ENCODE measurements at places on chromosomes 5 and 9.

GRCh38 chr5:157965040-157965678 is 106.2 kb upstream of the CLINT1 start:
- DNase-seq, result no peak

- DNase-seq, result no peak
Observed at GRCh38 chr5:130002183-130002582, 97.9 kb downstream of the CHSY3 start.

DNA sequence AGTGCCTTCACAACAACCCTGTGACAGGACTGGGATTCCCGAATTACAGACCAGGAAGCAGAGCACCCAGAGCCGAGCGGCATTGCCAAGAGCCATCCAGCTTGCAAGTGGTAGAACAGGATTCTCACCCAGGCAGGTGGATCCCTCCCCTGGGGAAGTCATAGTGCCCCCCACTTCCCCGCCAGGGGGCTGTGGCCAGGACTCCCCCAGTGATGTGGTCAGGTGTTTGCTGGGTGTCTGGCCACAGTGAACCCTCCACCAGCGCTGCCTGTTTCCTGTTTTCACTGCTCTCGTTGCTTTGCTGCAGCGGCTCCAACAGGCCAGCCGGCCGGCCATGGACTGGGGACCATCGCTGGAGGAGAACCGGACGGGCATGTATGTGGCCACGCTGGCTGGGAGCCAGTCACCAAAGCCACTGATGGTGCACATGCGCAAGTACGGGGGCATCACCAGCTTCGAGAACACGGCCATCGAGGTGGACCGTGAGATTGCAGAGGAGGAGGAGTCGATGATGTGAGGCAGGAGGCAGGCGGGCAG is 19.3 kb downstream of the SLC6A7 start:
- DNase-seq, result no peak

GRCh38 chr9:5671711-5672353 is 42.9 kb downstream of the RIC1 start:
- DNase-seq, result no peak

GRCh38 chr5:175617447-175617846 is 40.4 kb upstream of the HRH2 start:
- DNase-seq, result no peak

DNA sequence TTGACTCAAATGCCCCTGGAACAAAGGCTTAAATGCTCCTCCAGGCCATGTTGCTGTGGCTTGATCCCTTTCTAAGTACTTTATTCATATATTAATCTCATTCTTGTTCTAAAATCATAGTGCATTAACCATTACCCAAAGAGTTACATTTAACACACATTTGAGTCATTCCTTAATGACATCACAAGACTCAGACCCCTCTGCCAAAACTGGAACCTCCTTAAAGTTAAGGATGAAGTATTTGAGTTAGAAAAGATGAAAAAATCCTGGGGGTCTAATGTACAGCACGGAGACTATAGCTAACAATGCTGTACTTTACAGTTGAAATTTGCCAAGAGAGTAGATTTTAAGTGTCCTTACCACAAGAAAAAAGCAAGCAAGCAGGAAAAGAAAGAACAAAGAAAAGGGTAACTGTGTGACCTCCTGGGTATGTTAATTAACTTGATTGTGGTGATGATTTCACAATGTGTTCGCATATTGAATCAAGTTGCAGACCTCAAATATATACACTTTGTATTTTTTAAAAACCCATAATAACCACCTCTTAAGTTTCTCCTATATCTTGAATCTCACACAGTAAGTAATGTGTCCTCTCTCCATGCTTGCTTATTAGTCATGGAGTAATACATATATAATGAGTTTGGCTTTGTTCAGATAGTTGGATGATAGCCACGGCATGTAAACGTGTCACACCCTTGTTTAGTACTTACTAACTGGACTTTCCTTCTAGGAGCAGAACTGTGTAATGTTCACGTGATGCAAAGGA is 376.9 kb downstream of the SEMA5A start:
- DNase-seq, result no peak

- peak; percentile 69 for DNase-seq
Observed at GRCh38 chr9:74887041-74887980, at the start of gene TRPM6. TSS of gene TRPM6 (minus strand) at chr9:74887921. CDS start at chr9:74887856, 65 bp downstream.

GRCh38 chr5:54220230-54221040 is 89.9 kb downstream of the ARL15 start:
- DNase-seq, result no peak

DNA sequence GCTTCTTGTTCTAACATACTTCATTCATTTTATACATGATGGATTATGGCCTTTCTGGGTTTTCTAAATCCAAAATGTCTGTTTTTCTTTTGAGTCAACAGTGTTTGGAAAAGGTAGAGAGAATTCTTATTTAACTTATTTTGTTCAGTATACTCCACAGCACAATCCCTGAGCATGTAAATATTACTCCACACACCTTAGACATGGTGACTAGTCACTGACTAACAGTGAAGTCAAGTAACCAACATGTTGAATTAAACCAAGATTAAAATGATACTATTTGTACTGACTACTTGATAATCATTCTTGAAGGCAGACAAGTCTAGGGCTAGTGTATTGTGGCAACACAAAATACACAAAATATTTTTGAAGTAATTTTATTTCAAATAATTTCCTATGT is 55.0 kb downstream of the HAPLN1 start:
- DNase-seq, result no peak

DNA sequence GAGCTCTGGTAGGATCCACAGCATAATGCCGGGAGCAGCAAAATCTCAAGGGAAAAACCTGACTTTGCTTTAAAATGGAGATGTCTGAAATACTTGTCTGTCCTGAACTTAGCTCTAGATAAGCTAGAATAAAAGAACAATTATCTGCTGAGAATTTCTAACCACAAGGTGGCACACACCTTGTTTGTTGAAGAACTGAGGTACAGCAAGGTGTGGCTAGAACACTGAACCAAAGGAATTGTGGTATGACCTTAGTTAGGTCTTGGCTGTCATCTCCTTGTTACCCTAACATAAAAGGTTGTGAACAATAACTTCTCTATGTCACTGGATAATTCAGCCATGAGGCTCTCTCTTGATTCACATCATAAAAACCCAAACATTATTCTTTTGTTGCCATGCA is 72.3 kb upstream of the ANXA1 start:
- peak; percentile 23 for DNase-seq

DNA sequence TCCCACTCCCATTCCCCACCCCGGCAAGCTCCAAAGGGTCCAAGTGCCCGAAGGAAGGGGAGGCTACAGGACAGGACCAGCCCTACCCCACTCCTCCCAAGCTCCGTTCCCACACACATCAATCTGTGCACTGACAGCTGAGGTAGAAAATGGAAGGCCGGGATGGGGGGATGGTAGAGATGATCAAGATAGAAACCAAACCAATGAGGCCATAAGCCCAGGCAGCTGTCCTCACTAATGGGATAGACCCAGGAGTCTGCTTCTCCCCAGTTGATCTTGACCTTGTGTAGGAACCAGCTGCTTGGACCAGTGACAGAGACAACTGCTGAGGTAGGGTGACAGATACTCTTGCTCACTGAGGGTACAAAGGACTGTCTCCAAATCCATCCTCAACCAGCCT is 38.6 kb downstream of the B4GALT1 start:
- DNase-seq, result no peak

GRCh38 chr9:122078557-122078956 is 14.6 kb downstream of the TTLL11 start:
- no peak for DNase-seq

DNA sequence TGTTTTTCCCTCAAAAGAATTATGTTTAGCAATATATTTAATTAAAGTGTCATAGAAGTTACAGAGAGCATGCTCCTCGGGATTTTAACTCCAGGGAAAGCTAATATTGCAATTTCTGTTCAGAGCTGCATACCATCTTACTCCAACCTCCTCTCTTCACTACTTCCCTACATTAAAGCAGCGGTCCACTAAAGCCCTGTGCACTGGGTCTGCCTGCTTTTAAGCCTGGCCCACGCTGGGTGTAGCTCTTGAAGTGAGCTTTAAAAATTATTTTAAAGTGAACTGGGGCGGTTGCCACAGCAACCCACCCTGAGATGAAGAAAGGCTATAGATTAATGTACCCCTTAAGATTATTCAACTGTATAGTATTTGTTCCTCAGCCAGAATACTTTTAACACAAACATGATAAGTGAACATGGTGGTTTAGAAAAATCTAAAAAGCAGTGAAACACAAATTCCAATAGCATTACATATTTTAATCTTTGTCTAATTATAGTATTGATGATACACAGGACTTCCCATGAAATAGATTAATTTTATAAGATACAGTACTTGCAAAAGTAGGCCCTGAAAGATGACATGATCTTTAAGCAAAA is 3.9 kb upstream of the MEF2C start:
- DNase-seq, result peak; percentile 62

- DNase-seq, result no peak
Observed at GRCh38 chr5:106185661-106186081, 1485.1 kb downstream of the EFNA5 start.

DNA sequence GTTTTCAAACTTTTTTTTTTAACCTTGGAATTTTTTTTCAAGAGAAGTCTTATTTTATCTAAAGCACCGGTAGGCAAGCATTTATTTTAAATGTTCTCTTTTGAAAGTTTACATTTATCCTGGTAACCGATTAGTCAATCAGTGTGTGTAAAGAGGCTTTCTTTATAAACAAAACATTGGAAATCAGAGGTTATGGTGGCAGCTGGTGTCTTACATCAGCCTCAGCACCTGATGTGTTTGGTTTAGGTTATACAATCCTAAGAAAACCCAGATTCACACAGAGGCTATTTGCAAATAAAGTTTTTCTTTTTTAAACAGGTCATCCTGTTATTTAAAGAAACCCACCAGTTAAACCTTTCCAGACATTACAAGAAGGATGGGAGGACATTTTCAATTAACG is 173.3 kb upstream of the GDNF start:
- no peak for DNase-seq

DNA sequence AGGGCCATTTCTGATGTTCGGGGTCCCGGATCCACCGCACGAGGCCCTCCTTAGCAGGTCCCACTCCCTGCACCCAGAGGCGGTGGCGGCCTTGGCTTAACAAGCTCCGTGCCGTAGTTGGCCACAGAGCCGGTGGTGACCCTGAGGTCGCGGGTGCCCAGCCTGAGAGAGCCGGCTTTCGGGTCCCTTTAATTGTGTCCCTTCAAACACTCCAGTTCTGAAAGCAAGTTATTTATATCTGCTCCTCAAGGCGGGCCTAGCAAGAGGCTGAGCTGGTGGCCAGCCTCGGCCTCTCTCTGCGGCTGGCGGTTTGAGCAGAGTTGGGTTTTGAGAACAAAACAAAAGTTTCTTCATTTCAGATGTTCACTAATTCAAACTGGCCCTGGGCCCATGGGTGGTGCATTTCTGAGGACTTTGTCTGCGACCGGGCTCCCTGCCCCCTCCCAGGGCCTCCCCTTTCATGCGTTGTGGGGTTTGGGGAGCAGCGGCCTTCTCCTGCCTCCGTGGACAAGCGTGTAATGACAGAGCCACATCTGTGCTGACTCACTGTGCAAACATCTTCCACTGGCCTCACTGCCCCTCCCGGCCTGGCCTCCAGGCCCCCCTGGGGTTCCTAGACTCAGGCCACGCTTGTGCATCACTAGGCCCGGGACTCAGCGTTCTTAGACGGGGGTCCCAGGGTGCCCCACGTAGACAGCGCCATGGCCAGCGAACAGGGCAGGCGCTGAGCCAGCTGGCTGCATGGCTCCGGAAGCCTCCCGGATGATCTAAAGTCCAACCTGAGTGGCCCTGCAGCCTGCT is 49.4 kb upstream of the COL5A1 start:
- DNase-seq, result no peak

- peak; percentile 88 for DNase-seq
Observed at GRCh38 chr5:39376293-39376714, 12.0 kb upstream of the C9 start.

DNA sequence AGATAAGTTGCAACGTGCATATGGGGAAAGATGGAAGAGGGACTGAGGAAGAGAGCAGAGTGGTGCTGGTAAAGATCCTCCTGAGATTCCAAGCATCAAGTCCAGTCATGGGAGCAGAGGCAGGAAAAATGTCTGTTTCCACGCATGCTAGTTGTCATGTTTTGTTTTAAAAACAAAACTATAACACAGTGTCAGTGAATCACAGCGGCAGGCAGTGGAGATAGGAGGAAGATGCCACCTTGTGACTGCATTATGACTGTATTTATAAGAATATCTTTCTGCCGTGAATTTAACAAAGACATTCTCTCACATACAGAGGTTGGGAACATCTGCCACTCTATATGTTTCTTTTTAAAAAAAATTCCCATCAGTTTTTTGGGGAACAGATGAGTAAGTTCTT is 3.7 kb upstream of the SVEP1 start:
- no peak for DNase-seq

DNA sequence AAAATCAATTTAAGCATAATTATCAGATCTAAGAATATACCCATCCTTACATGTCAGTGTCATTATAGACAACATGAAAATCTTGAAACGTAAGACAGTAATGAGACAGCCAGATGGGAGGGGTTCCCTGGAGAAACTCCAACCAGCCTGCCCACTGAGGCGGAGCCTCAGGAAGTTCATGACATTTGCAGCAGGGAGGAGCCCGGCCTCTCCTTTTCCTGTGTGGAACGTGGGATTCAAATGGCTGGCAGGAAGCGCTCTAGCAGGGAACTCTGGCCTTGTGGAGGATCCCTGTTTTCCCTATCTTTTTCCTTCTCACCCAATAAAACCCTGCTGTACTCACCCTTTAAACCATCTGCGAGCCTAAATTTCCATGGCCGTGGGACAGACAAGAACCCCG is 176.6 kb upstream of the KCNN2 start:
- no peak for DNase-seq

- no peak for DNase-seq
Observed at GRCh38 chr9:120775859-120776258, 17.4 kb downstream of the FBXW2 start.

- DNase-seq, result peak; percentile 89
Observed at GRCh38 chr5:66440202-66440680, 156.0 kb upstream of the MAST4 start.

- DNase-seq, result peak; percentile 34
Observed at GRCh38 chr9:72633966-72634365, 112.6 kb downstream of the TMC1 start.

GRCh38 chr5:1419476-1420210 is 25.6 kb downstream of the SLC6A3 start:
- no peak for DNase-seq

DNA sequence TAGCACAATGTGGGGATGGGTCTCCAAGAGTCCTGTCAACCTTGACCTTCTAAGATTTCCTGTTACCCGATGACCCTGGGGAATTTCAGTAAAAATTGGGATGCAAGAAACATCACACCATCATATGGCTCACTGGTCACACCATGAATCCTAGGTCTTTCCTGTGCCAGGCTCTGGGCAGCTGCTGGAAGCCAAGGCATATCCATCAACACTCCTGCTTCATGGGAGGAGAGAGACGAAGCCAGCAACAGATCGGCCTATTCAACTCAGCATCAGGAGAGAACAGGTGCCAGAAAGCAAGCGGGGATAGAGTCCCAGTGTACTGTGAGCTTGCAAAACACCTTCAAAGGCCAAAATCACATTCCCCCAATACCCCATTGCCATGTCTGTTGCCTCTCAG is 6.5 kb upstream of the NEK6 start:
- DNase-seq, result no peak

Data from OCI-M1 (cell line).